ENCODE measurements at places on chromosomes 11 and 22.

GRCh38 chr11:39541945-39542351, 1917.5 kb downstream of the LRRC4C start:
- no peak for DNase-seq

GRCh38 chr11:127493330-127494022, 492.9 kb upstream of the KIRREL3 start:
- DNase-seq: no peak

DNA sequence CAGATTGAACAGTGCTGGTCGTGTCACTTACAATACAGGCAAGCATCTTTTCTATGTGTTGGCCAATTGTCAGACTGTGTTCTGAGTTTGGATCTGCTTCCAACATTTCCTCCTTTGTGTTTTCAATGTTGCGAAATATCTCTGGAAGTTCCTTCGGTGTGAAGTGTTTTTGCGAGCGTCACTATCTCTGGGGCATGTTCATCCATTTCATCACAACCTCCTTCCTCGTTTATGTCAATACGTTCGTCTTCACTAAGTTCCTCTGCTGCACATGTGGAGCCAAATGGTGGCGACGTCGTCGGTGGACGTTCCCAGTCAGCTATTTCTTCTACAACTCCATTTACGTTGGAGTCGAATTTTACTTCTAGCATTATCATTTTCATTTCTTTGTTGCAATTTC, 100.2 kb upstream of the LMO1 start:
- no peak for DNase-seq

- DNase-seq: no peak
Measured at GRCh38 chr11:12420706-12421105, 43.3 kb downstream of the PARVA start.

- DNase-seq: no peak
Measured at GRCh38 chr22:44974454-44974853, 35.4 kb downstream of the PHF21B start.

GRCh38 chr22:31533374-31533773, 37.0 kb downstream of the SFI1 start:
- DNase-seq: no peak

DNA sequence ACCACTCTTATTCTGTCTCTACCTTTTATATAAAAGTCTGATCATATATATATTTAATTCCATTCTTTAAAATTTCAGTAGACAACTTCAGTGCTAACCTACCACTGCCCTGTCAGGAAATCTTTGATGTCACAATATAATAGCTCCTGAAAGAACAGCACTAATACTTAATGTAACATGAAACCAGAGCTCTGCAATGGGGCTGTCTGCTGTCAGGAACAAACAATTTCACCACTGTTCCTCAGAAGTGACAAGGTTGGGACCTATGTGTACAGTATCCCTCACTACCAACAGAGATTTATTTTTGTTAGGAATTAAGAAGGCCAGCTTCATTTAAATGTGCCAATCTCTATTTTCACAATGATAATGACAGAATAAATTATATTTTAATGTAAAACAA, 165.5 kb upstream of the C11orf58 start:
- no peak for DNase-seq

DNA sequence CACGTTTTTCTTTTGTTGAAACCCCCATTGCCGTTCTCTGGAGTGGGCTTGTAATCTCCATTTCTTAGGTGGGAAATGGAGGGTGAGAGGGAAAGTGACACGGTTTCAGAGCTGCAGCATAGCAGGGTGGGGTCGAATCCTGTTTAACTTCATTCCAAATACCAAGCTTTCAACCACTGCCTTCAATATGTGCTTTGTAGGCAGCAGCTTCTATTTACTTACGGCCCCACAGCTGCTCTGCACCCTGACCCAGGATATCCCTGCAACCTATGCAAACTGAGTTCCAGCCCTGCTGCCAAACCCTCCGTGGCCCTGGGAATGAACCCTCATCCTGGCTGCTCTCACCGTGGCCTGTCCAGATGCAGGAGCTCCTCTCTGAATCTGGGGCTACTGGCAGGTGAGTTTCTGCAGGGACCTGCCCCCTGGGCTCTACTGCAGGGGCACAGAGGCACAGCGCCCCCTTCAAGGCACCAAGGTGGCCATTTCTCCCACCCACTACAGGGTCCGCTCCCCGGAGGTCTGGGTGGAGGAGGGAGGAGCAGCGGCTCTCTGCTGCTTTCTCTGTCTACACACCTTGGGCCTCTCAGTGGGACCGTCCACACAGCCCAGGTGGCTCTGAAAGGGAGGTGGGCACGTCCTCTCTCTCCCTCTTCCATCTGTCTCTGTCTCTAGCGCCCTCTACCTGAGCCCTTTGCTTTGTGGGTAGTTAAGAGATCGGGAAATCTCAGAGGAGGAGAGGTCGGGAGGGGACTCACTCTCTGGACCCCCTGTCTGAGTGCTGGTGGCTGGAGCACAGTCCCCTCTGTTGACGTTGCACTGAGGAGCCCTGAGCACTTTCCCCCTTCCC, 279.1 kb downstream of the BRD1 start:
- DNase-seq: no peak

DNA sequence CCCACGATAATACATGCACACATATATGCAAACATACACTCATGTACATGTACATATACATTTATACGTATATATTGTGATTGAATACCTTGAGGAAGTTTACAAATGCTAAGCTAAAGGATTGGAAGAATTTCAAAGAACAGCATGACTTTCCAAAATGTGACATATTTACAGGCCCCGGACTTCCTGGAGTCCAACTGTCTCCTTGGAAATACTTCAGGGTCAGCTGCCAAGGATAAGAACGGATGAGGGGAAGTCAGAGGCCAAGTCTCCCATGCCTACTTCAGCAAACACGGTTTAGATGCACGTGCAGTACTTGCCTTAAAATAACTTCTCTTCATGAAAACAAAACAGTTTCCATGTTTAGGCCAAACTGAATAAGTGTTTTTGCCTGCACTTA, 213.6 kb downstream of the DYNC2H1 start:
- no peak for DNase-seq

DNA sequence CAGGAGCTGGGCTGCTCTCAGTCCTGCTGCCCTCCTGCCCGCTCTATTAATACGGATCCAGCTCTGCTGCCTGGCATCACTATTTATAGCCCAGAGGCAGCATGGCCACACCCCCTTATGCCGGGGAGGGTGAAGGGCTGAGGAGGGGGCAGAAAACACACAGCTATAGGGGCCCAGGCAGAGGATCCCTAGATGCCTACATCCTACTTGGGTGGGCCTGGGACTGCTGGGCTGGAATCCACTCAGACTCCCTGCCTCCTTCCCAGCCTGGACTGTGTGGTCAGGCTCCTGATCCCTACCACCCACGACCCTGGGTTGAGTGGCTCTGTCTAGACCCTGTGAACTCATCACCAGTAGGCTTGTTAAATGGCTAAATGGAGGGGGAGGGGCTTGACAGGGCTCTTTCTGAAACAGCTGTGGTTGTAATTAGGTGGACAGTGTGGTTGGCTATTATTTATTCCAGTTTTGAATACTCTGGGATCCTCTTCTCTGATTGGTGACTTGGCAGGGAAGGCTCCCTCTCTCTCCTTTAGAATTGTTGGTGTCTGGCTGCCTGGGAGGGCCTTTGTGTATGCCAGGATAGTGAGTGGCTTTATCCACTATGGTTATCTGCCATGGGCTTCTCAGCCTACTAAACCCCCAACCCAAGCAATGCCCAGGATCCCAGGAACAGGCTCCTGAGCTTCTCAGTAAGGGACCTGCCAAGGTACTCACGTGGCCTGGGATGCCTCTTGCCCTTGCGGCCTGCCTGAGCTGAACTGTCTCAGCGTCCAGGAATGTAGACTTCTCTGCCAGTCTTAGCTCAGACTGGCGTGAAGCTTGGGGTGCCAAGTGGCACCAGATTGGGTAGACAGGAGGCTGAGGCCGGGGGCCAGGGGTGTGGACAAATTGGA, 15.2 kb downstream of the PHLDB1 start:
- no peak for DNase-seq

DNA sequence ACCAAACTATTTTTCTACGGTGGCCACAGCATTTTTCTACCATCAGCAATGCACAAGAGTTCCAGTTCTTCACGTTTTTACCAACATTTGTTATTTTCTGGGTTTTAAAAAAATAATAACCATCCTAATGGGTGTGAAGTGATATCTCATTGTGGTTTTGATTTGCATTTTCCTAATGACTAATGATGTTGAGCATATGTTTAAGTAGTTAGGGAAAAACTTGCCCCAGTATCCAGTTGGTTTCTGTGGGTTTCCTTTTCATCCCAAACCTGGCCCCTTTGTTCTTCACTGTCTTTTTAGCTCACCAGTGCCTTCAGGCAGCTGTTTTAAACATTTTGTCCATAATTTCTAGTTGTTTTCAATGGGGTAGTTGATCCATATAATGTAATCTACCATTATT, 14.7 kb upstream of the PTS start:
- no peak for DNase-seq

DNA sequence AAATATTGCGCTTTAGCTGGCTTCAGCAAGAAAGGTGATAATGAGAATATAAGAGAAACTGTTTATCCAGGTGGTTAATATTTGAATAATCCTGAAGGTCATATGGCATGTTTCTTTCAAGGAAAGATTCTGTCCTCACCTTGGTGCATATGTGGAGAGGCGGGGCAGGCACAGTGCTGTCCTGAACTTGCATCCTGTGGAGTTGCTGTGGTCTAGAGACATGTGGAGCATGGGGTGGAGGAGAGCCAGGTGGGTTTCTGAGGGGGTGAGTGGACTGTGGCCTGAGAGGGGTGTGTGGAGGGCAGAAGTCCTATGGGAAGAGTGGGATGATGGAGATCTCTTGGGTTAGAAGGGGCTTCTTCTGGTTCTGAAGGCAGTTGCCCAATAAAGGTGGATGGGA, 65.5 kb downstream of the GRIK4 start:
- no peak for DNase-seq

DNA sequence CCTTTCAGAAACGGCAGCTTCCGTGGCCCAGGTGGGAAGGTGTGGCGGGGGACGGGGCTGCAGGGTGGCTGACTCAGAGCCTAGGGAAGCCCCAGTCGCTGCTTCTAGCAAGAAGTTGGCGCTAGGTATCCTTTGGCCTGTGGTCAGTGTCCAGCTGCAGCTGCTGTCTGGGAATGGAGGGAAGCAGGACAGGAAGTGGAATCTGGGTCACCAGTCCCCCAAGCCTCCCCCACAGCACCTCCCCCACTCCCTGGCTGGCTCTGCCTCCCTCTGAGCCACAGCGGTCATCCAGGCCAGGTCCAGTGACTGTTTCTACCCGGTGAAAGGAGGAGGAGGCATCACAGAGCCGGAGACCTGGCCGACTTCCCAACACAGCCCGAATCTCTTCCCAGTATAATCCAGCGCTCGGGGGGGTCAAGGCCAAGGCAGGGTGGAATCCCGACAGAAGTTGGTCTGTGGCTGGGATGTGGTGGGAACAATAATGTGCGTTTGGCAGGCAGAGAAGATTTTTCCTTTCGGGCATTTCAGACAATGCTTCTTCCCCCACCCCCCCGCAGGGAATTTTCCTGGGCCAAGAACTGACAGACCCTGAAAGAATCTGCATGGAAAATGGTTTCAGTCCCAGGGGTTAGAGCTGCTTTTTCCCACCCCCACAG, 45.1 kb downstream of the C11orf96 start:
- no peak for DNase-seq

- DNase-seq: no peak
Measured at GRCh38 chr22:29734406-29734805, 14.6 kb downstream of the CABP7 start.

DNA sequence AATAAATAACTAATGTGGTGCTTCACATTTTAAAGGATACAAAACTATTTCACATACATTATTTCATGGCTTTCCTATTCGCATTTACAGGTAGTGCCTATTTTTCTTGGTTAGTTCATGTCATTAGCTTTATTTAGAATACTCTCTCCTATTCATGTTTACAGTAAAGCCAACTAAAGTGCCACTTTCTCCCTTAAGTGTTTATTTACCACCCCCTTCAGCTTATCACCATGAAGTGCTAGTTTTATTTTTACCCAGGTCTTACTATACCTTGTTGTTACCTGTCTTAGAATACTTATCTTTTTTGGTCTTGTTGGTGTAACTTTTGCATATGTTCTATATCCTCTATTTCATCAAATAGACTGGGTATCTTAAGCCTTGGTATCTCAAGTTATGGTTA, 715.2 kb upstream of the TENM4 start:
- no peak for DNase-seq

- peak; percentile 47 for DNase-seq
Measured at GRCh38 chr22:45553351-45554039, 50.8 kb downstream of the FBLN1 start.

GRCh38 chr11:119734788-119735187, 5.8 kb upstream of the NECTIN1 start:
- DNase-seq: no peak

DNA sequence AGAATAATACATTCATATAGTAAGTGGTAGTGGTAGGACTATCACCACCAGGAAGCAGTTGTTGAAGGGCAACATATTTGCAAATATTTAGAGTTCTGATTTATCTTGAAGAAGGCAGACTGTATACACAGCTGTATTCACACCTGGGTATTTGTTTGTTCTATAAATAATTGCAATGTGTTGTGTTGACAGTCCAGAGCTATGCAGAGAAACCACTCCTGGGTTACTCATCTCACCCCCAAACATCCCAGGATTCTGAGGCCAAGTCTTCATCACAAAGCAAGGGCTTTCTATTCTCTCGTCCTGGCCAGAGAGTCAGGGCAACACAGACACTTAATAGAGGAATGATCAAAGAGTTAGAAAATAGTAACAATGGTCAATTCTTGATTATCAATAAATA, 102.1 kb upstream of the FAT3 start:
- no peak for DNase-seq

GRCh38 chr11:116865696-116866095, 28.3 kb upstream of the APOA1 start:
- DNase-seq: no peak

DNA sequence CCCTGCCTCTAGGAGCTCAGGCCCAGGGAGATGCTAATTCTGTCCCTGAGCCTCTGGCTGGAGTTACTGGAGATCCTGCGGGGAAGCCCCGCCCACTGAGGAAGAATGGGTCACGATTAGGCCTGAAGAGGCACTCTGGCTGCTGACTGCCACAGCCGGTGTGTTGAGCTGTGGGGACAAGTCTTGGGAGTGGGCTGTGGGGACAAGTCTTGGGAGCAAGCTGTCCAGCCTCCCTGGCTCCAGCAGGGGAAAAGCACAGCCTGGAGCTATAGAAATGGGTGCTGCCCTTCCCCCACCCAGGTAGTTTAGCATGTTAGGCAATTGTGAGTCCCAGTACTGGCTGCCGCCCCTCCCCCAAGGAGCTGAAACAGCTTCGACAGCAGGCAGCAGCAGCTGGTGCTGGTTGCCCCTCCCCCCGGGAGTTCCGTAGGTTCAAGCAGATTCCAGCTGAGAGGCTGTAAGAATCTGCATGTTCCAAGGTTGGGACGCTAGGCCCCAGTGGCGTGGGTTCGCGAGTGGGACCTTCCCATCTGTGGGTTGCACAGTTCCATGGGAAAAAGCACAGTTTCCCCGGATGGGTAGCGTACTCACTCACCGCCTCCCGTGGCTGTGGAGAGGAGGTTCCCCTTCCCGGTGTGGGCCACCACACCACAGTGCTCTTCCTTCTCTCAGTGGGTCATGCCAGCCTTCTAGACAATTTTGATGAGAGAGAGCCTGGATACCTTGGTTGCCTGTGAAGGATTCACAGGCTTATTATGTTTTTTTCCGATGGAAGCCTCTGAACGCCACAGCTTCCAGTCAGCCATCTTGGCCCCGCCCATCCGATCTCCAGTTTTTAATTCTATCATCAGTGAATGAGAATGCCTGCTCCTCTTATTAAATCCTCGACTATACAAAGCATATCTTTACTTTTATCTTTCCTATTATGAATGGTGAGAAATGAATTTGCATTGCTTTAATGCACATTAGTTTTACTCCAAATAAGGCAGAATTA, 61.5 kb downstream of the MSANTD4 start:
- DNase-seq: no peak

GRCh38 chr22:37884420-37884819, 21.7 kb upstream of the MICALL1 start:
- DNase-seq: no peak

- no peak for DNase-seq
Measured at GRCh38 chr22:18032455-18033101, 8.2 kb upstream of the MICAL3 start.
